ENCODE measurements at places on chromosomes 13 and 19. TPM values are rescaled to one million over a fixed set of nuclear protein-coding genes. Genes with fewer than 3 reads are reported as not detected.

The NBEA gene
- total RNA-seq, result 9.7 TPM

The CEACAM4 gene
- not detected for total RNA-seq

The SIGLEC12 gene
- not detected for total RNA-seq

DNA sequence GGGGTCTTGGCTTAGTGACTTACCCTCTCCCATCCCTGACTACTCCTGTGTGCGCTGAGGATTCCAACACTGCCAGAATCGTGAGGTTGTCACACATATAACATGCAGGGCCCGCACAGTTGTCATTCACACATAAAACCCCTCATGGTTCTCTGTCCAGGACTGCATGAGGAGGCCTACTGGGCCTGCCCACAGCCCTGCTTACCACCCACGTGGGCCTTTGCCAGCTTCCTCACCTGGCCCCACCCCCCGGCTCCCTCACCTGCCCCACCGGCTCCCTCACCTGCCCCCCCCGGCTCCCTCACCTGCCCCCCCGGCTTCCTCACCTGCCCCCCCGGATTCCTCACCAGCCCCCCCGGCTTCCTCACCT, 197.2 kb downstream of the TEX29 start:
- no peak for DNase-seq

DNA sequence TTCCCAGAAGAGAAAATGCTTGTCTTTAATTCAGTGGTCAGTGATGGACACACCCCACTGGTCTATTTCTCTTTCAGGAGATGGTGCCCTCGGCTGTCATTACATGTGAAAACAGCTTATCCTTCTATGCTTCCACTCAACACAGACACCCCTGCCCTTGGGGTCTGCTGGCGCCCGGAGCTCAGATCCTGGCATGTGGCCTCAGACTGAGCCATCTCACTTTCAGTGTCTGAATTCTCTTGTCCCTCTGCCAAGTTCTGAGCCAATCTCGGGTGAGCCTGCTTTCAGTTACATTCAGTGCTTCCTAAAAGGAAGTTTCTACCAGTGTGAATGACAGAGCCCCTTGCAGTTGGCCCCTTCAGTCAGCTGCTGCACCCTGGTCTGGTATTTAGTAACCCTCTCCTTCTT, 293.6 kb downstream of the DNAJC15 start:
- DNase-seq, result no peak

DNA sequence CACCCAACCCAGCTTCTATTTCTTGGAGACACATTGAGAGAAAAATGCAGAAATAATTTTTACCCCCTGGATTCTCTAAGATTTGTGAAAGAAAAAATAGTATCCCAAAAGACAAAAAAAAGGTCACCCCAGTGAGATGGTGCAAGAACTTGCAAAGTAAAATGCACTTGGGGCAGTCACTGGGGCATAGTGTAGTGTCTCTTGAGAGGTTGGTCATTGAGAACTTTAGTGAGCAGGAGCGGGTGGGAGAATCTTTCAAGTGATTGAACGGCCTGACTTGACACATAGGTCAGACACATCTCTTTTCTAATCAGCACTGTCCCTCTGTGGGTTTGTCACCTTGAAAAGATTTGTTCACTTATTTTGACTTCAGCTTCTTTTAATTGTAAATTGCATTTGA, 2.4 kb downstream of the ZNF85 start:
- DNase-seq, result no peak

- DNase-seq, result no peak
These were observed 13.3 kb downstream of the SPATA13 start for GRCh38 chr13:24173795-24174194.

DNA sequence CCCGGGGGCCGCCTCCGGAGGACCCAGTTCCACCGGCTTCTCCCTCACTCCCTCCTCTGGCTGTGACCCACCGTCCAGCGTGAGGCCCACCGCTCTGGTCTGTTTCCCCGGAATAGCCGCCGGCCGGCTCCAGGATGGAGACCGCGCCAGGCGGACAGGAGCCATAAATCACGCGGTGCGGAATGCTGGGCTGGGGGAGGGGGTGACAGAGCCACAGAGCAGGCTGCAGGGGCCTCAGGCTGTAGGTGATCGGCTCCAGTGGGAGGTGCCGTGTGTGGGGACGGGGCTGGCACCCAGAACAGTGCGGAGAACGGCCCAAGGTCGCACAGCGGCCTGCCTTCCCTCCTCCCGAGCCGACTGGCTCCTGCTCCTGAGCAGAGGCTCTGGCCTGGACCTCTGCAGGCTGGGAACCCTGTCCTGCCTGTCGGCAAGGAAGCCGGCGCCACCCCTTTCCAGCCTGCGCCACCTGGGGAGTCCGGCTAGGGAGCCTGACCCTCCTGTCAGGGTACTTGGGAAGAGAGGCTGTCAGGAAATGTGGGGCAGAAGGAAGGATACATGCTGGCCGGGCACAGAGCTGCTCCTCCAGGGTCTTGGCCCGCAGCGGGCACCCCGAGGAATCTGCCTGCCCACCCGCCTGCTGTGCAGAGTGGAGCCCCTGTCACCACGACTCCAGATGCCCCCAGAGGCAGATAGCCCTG, 8.3 kb downstream of the PIAS4 start:
- peak; percentile 86 for DNase-seq

DNA sequence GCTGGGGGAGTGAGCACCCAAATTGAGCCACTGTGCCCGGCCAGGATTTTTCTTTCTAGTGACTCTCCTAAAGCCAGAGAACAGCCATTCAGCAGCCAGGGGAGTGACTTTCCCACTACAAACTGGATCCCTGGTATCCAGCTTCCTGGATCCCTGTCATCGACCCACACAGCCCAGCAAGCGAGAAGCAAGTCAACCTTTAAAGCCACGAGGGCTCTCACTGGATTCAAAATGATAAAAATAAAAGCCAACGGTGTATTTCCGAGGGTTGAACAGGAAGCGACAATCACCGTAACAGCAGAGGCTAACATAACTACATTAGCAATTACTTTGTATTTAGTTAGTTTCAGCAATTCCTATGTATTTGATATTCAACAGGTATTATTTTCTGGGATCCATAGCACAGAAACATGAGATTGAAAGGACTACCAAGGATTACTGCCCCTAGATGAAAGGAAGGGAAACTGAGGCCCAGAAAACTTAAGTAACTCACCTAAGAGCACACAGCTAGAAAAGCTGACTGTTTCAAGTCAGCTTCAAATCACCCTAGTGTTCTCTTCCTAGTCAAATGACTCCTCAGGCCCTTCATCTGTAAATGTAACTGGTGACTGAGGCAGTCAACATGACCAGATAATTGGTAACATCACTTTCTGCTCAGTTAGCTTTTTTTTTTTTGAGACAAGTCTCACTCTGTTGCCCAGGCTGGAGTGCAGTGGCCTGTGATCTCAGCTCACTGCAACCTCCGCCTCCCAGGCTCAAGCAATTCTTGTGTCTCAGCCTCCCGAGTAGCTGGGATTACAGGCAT, 2.7 kb downstream of the RFX1 start:
- DNase-seq, result no peak

DNA sequence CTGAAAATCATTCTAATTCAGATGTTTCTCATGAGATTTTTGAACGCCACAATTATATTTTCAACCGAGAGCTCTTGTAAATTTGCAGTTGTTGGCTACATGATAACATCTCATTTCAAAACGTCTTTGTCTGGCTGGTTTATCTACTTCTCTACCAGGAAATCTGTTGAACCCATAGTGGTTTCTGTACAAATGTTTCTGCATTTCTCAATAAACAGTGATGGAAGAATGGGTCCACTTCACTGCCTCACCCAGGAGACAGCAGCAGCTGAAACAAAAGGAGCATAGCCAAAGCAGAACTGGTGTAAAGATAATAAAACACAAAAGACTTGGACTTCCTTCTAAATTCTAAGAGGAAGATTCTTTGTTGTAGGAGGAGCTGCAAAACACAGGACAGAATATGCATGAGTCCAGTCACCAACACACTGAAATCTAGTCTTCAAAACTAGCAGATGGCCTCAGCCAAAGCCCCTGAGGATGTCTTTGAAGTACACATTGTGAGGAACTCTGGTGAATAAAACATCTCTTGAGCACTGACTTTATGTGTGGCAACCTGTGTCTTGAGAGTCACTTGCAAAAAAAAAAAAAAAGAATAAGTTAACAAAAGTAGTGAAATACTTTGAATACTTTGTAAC, 68.6 kb upstream of the FGF14 start:
- no peak for DNase-seq

GRCh38 chr13:46953941-46954340, 57.1 kb upstream of the HTR2A start:
- no peak for DNase-seq

GRCh38 chr13:98685146-98685545, 67.3 kb downstream of the SLC15A1 start:
- no peak for DNase-seq

DNA sequence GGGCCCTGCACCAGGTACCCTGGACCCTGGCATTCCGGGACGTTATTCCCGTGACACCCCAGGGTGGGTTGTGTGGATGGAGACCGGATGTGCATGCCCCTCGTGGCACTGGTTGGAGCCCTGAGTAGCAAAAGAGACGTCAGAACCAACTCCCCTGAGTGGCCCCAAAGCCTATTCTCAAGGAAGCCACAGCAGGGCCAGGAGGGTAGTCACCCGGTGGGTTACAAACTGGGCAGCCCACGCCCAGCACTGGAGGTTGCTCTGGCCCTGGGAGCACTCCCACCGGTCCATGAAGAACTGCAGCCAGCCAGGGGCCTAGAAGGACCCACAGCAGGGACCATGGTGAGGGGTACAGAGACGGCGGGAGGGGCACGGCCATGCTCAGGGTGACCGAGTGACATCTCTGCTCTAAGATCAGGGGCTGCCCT, 7.5 kb downstream of the KLF16 start:
- DNase-seq, result no peak
